ENCODE measurements at places on chromosomes 13 and 19.

DNA sequence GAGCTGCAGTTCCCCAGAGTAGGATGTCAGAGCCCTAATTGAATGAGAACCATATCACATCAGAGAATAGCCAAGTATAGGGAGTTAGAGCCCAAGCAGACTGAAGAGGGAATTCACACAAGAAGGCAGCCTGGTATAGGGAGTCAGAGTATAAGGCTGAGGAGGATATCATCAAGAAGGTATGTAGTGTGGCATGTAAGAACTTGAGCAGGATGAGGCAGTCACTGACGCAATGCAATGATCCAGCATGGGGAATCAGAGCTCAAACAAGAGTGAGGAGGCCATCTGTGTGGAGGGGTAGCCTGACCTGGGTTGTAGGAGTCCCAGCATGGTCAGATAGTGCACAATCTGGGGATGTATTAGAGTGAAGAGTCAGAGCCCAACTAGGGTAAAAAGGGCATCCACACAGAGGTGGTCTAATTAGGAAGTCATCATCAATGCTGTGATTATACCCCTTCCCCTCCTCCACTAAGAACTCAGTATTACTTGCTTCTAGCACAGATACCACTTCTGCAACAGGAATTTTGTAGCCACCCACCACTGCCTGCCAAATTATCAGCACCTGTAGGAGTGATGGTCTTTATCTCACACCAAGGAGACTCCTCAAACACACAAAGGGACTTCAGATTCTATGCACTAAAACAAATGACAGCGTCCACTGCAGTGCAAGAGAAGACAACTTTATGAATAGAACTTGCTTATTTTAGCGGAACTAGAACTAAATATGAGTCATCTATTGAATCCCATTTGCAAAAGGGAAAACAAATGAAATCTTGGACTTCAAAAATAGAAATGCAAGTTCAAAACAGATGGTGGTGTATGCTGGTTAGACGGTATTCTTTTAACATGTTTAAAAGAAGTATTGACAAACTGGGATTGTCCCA lies 107.2 kb downstream of the FNDC3A start:
- DNase-seq = no peak

DNA sequence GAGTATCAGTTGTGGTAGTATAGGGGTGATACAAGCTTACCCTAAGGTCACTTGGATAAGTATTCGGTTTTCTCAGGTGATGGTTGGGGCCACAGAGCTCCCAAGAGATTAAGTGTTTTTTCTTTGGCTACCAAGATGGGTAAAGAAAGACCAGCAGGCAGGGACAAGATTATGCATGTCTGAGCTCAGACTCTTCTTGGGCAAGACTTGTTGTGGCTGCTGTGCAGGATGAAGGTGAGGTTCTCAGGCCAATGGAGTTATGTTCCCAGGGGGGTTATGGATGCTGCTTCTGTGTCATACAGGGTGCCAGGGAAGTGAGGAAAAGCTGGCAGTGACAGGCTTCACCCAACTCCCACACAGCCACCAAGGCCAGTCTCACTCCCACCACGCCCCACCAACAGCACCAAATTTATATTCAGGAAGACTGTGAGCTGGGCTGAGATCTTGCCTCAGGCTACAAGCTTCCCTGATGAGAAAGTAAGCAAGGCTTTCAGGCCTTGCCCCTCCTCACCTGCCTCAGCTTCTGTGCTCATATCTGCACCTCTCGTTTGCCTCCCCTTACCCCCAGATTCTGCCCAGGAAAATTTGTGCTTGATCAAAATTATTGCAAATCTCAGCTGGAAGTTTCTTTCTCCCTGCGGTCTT lies 511.8 kb upstream of the SLITRK1 start:
- DNase-seq = no peak

- no peak for DNase-seq
These were observed 135.6 kb upstream of the ZNF536 start for GRCh38 chr19:30236587-30236986.

- no peak for DNase-seq
These were observed 146.6 kb downstream of the RGCC start for GRCh38 chr13:41603917-41604316.

DNA sequence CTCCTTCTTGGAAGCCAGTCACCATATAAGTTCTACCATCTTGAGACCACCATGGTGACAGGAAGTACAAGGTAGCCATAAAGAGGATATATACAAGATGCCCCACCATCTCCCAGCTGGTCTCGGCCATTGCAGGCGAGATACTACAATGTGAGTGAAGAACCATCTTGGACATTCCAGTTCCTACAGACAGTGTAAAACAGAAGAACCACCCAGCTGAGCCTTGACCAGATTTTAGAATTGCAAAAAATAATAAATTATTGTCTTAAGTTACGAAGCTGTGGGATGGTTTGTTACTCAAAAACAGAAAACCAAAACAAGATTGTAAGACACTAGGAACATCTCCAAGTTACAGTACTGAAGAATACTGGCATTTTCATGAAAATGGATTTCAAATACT lies 43.6 kb downstream of the DOCK9 start:
- no peak for DNase-seq

DNA sequence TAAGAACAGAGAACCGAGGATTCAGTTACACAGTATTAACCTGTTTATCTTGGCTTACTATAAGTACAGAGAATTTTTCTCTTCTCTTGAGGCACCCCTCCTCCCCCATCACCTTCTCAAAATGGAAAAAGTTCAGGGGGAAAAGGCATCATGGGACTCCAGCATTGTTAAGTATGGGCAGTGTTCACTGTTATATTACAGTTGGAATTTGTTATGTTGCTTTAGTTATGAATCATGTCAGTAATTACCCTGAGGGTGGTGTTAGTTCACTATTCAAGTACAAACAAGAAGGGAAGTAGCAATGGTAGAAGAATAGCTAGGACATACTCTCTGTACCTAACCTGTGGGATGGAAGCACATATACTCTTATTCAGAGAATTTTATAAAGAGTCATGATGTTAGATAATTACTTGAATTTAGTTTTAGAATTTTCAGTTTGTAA lies 12.0 kb downstream of the LPAR6 start:
- no peak for DNase-seq

DNA sequence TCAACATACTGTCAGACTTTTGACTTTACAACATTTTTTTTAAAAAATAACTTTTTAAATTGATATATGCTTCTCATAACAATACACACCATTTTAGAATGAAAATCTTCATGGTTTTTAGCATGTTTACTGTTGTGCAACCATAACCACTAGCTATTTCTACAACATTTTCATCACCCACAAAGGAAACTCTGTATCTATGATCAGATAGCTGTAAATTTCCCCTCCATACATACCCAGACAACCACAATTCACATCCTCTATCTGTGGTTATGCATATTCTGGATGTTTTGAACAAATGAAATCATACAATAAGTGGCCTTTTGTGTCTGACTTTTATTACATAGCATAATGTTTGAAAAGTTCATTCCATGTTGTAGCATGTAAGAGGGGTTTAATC lies 1666.0 kb downstream of the EFNB2 start:
- no peak for DNase-seq

GRCh38 chr19:6211632-6212402 lies 68.0 kb downstream of the MLLT1 start:
- no peak for DNase-seq

GRCh38 chr19:892894-893689 lies at the start of the genes MED16 and RNU6-9:
TSS of gene MED16 (minus strand) at chr19:893187. CDS start at chr19:891131, 2,056 bp downstream.
TSS of gene RNU6-9 (plus strand) at chr19:893484.
- DNase-seq = peak; percentile 92

DNA sequence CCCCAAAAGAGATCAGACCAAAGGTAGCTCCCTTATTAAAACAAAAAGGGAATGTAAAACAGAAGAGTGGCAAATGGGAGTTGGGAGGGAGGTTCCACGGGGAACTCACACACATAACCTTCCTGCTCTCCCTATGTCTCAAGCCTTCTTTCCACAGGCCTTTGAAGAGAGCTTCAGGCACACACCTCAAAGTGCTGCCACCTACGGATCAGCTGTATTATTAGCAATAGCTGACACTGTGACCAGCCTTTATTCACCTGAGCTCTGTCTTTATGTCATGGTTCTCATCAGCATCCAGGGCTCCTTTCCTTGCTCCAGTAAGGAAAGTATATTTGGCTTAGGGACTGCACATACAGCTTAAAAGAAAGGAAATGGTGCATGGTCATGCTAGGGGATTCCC lies 11.3 kb downstream of the ZNF571 start:
- no peak for DNase-seq

DNA sequence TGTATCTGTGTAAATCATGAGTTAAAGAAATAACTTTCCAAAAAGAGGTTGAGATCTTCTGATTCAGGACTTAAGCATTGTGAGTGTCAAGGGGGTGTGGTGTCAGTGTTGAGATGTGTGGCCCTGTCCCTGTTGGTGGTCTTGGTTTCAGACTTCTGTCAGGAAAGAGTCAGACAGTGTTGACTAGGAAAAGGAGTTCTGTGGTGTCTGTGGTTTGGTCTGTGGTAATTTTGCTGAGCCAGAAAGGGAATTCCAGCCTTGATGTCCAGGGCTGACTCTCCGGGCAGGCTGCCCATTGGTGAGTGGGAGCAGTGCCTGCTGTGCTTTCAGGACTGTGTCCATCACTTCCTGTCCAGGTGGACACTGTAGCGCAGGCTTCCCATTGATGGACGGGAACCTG lies 39.8 kb upstream of the IGFL4 start:
- no peak for DNase-seq

GRCh38 chr19:10979951-10980381 lies 19.1 kb downstream of the SMARCA4 start:
- peak; percentile 71 for DNase-seq

- DNase-seq = no peak
These were observed 282.2 kb downstream of the SLITRK5 start for GRCh38 chr13:87953381-87953780.

DNA sequence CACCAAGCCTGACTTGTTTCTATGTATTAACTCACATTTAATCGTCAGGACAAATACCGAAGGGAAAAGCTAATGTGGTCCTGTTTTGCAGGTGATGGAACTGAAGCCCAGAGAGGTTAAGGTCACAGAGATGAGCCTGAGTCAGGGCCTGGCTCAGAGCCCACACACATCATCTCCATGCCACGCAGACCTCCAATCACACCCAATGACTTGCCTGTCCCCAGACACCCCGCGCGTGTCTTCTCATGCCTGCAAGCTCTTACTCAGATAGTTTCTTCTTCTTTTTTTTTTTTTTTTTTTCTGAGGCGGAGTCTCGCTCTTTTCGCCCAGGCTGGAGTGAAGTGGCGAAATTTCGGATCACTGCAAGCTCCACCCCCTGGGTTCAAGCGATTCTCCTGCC lies 16.4 kb downstream of the SIX5 start:
- DNase-seq = no peak

DNA sequence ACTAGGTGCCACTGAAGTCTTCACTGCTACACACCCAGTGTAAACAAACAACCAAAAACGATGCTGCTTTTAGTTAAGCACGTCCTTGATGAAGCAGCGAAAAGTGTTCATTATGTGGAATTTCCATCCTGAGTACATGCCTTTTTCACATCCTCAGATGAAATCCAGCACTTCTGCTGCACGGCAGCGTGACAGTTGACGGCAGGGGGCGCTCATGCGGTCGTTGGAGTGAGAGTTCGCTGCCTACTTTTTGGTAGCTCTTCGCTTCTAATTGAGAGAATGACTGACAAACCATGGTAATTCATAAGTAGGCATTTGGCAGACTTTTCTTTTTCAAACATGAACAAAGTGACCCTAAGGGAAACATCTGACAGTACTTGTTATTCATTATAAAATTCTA lies 1124.9 kb downstream of the EFNB2 start:
- DNase-seq = peak; percentile 19

Measured in head of caudate nucleus (tissue), 42 donors.